Activated T-helper 1 cell treated with anti-CD3 and anti-CD28 coated beads, Interleukin-12 subunit alpha, Interleukin-12 subunit beta, Interleukin-2, Interleukin-4 antibody, amounts not matched to agents 30 ng/mL and 10 ng/mL and 1 ng/mL, durations not matched to agents 14 hours and 24 hours and 36 hours (primary cell): ENCODE measurements at places on chromosomes 2 and 18.

- no peak for DNase-seq
Observed at GRCh38 chr18:4549164-4549872, 94.2 kb upstream of the DLGAP1 start.

DNA sequence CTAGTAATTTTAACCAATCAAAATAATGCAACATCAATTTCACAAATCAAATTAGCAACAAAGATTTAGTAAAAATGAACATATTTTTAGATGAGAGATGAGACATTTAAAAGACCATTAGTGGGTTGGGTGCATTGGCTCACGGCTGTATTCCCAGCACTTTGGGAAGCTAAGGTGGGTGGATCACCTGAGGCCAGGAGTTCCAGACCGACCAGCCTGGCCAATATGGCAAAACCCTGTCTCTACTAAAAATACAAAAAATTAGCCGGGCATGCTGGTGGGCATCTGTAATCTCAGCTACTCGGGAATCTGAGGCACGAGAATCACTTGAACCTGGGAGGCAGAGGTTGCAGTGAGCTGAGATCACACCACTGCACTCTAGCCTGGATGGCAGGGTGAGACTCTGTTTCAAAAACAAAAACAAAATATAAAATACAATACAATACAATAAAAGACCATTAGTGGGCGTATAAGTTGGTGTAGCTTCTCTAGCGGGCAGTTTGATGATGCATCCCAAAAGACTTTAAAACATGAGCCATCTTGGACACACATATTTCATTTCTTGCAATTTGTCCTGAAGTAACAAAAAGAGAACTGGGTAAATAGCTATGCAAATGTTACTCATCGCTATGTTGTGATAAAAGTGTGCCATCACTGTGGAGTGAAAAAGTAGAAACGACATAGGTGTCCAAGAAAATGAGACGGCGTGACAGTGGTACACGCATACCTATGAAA is 101.8 kb downstream of the COL6A3 start:
- no peak for DNase-seq

GRCh38 chr18:31261792-31262582 is 56.0 kb upstream of the DSG1 start:
- DNase-seq = no peak

DNA sequence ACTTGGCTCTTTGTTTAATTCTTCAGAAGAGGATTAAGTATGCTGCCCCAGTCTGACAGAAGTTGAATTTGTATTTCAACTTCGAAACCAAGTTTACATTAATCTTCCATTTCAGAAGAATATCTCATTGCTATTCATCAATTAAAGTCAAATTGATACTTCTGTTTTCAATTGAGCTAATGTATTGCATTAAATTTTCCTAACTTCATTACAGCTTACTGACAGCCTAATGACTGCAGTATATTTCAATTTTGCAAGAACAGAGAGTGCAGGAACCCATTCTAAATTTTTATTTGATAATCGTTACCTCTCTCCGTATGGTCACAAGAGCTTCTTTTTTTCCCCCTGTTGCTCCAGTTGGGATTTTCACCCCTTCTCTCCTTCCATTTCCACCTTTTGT is 218.0 kb downstream of the CALCRL start:
- DNase-seq = no peak

DNA sequence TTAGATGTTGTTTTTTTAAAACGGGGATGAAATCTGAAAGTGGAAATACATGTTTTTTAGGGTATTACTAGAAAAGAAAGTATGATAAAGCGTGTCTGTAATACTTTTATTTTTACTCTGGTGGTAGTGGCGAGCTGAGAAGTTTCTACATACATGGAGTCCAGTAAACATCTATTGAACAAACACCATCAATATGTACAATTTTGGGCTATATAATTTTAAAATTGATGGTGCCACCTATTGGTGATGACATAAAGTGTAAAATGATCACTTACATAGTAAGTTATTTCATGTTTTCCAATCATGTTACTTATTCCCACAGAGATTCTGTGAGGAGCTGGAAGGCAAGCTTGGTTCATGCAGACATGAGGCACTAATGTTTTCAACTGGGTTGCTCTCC is 31.5 kb upstream of the NFE2L2 start:
- DNase-seq = no peak

DNA sequence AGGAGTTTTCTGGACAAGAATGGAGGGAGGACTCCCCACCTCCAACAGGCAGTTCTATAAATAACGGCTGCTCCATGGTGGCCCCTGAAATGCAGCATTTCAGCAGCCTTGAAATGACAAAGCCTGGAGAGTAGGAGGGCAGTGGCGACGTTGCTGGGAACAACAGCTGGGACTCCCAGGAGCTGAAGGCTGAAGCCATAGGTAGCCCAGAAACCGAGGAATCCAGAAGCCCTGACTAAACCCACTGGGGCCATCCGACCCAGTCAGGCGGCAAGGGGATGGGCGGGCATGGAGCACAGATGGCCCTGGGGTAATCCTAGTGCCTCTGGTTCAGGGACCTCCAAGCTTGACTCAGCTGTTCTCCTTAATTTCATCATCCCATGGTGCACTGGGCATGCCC is 9.0 kb downstream of the PRKAG3 start:
- DNase-seq = no peak

- no peak for DNase-seq
Observed at GRCh38 chr18:74942319-74942910, 266.5 kb downstream of the PTGR3 start.

- DNase-seq = no peak
Observed at GRCh38 chr2:13240789-13241487, 524.2 kb downstream of the TRIB2 start.

DNA sequence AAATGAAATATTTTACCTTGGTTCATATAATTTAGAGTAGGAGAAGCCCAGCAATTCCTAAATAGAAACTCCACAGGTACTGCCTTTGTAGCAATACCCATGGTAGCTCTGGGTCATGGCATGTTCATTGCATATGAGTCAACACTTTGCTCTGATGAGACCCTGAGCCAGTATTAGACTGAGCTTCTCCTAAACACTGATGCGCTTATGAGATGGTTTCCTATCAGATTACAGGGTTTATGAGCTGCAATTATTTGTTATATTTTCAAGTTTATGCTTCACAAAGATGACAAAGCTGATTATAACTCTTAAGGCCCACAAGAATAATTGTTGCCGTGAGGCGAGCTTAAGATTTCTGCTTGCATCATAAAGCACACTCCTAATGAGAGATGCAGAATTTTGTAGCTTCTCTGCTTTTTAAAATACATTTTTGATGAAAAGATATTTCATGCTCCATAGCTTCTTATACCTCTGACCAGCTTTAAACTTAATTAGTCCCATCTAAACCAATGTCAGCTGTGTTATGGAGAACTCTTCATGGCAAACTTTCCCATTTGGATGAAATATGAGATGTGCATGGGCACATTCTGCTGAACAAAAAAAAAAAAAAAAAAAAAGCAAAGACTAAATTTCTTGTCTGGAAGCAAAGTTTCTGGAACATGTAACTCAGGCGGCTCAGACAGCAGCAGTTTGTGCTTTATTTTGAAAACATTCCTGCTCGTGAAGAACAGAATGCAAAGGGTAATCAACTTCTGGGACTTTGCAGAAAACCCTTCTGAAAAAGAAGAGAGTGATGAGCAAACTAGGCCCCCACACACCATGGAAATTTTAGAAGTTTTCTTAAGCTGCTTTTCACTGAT is 162.6 kb downstream of the KCNE4 start:
- no peak for DNase-seq

- DNase-seq = no peak
Observed at GRCh38 chr2:113351375-113352355, 72.9 kb upstream of the PAX8 start.

- DNase-seq = peak; percentile 45
Observed at GRCh38 chr2:216015722-216016464, 2.5 kb upstream of the MREG start.

DNA sequence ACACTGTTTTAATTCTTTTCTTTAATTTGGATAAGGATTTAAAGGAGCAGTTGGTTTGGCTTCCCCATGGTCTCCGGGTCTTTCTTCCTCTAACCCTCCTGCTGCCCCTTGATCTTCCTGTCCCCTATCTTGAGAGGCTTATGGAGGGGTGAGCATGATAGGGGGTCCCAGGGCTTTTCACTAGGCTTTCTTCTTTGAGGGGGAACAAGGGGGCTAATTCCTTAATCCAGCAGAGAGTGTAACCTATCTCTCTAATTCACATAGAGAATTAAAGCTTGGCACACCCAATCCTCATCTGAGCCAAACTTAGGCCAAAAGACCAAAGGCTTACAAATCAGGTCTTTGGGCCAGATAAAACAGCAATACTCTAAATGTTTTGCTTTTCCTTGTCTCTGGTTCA is 21.5 kb upstream of the C2orf66 start:
- DNase-seq = no peak

DNA sequence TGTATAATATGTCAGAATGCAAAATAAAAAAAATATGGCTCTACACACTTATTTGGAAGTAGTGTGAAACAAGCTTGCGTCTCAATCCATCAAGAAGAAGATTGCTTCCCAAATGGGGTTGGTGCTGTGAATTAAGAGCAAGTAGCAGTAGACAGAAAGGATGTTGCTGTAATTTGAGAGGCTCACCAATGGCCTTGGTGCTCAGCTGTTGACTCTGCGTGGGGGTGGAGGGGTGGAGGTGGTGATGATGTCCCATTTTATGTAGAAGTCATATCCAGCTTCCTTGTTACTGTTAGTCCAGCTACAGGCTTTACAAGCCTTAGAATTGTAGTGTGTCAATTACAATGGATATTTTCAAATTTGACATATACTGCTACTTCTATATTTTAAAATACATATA is 223.4 kb upstream of the RND3 start:
- DNase-seq = no peak

DNA sequence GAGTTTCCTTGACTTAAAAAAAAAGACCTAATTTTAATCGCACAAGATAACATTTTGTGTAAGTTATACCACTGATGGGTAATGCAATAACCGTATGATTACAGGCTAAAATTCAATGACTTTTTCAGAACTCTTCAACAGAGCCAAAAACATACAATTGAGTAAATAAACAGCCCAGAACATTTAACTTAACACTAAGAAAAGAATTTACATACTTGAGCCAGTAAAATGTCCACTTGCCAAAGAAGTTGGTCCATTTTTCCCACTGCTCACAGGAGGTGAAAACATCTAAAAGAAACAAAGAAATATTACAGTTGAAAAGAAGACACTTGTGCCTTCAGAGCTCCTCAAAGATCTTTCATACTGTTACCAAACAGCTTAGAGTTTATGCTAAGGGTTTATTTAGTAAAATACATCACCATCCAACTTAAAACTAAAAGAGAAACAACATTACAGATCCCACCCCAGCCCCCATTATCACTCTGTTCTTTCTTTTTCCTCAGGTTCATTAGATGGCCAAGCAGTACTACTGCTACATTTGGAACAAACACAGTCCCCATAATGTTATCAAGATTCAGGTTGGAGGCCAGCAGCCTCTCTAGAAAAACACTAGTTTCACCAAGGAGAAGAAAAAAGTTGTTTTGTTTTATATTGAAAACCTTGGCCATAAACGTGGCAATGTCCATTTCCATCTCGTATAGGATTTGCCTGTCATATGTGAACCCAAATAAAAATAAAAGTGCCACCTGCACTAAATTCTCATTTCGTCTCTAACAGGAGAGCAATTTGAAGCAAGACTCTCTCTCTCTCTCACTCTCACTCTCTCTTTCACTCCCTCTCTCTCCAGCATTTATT is 2.7 kb downstream of the TCF4 start:
- DNase-seq = no peak

GRCh38 chr2:85770369-85770768 is 16.6 kb downstream of the ATOH8 start:
- no peak for DNase-seq
